GM23248 (cell line): ENCODE measurements at places on chromosomes 6 and 20. TPM values are rescaled to one million over a fixed set of nuclear protein-coding genes. Genes with fewer than 3 reads are reported as not detected.
A peak's percentile ranks its signal among the peaks of the same experiment; 100 is the strongest.

SRF gene
- 23.5 and 29.6 TPM in 2 replicates for total RNA-seq

TRIM15 gene
- total RNA-seq, result not detected in 2 replicates

UBD gene
- total RNA-seq, result not detected in 2 replicates

PLA2G7 gene
- not detected in 2 replicates for total RNA-seq

SULF2 gene
- total RNA-seq, result 5.6 and 10.5 TPM in 2 replicates

TRDN gene
- total RNA-seq, result not detected in 2 replicates

DACT2 gene
- total RNA-seq, result not detected in 2 replicates

CDH4 gene
- 3.9 and 4.4 TPM in 2 replicates for total RNA-seq

DNA sequence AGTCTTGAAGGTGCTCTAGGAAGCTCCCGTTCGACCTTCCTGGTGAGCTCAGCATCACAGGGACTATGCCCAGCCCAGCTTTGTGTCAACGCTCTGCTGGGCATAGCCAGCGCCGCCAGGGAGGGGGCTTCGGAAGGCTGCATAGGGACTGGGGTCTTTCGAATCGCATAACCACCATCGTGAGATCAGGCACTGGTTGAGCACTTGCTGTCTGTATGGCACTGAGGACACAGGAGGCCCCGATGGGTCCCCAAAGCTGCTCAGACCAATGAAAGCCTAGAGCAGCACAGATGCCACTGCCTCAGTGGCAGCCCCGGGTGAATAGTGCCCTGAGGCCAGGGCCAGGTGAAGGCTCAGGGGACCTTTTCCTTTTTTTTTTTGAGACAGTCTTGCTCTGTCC, 96.7 kb downstream of the TAF4 start:
- no peak for DNase-seq

- DNase-seq, result no peak
Observed at GRCh38 chr6:145818796-145819195, 4.2 kb upstream of the FBXO30 start.

DNA sequence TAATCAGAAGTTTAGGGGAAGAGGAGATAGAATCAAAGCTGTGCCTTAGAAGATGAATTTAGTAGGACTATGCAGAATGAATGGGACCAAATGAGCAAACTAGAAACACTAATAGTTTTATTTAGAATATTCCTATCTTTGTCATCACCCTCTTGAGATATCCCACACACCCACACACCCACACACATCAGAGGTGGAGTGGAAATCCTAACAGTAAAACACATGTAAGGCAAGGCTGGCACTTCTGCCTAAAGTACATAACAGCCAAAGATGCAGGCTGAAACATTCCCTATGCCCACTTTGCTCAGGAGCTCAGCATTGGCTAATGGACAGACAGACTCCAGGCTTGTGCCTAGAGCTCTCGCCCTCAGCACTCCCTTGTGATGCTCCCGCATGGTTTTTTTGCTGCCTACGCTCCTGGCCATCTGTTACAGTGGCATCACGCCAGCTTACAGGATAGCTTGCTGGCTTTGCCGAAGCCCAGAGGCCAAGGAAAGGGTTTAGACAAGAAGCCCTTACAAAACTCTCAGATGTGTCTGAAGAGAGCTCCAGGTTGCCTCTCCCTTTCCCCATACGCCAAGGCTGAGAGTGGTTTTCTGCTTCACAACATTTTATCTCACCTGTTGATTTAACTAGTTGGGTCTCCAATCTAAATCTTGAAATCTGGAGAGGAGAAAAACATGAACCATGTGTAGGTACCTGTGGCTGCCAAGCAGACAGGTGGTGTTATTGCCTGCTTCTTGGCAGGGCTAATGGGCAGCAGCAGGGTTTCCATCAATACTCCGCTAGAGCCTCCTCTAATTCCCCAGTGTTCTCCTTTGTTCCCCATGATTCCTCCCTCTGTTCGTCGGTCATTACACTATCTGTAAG, 282.6 kb upstream of the ID4 start:
- DNase-seq, result peak; percentile 48

DNA sequence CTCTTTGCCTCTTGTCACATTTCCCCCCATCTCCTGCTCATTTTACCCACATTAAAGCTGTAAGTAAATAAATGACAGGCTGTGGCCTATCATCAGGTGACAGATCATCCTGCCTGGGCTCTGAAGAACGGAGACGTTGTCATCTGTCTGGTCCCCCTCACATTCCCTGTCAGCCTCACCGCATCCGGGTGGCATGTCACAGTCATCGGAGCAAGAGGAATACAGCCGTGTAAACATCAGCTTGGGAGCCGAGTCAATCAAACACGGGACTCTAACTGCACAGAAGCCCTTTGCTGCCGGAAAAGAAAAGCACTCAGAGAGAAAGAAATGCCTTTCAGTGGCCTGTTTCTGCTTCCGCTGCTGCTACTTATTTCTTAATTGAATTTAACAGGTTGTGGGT, 371.9 kb upstream of the ID4 start:
- no peak for DNase-seq

- no peak for DNase-seq
Observed at GRCh38 chr20:19937651-19938420, 79.3 kb upstream of the NAA20 start.

DNA sequence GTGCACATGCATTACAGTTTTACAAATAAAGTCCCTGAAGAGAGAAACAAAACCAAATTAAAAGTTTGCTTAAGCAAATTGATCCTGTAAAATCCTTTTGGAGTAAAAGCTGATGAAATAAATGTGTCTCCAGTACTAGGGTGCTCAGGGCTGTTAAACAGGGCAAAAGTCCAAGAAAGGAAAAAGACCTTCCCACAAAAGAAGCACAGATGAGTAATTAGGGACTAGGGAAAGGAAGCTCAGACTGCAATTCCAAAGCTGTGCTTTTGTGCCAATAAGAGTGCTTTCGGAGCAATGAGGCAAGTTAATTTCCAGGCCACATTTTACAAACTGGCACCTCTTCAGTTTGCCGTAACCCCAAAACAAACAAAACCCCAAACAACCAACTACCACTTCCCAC, 10.4 kb upstream of the RNF182 start:
- DNase-seq, result no peak

GRCh38 chr6:3266170-3266569, 7.4 kb downstream of the PSMG4 start:
- no peak for DNase-seq

DNA sequence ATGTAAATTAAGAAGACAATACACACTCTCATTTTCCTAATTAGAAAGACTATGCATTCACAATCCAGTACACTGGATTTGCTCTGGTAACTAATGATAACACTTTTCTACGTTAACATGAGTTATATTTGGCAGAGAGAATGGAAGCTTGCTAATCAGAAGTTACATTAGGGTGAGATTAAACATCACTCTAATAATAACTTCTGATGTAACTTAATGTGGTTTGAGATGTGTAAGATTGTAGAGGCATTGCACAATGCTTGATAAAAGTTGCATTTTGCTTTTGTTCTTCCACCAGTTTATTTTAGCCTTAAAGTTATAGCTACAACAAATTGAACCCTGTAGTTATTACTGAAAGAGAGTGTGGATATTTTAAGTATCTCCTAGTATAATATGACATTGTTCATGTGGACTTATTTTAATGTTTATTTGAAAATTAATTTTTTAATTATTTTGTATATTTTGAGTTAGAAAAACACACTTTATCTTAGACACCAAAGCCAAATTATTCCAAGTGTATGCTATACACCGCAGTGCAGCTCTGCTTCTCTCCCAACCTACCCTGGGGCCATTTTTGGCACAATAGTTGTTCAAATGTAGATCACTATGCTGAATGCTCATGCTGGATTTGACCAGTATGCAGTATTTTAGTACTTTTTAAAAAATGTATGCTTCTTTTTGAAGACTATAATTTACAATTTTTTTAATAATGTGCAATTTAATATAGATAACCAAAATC, 143.2 kb downstream of the SLC16A10 start:
- peak; percentile 87 for DNase-seq

DNA sequence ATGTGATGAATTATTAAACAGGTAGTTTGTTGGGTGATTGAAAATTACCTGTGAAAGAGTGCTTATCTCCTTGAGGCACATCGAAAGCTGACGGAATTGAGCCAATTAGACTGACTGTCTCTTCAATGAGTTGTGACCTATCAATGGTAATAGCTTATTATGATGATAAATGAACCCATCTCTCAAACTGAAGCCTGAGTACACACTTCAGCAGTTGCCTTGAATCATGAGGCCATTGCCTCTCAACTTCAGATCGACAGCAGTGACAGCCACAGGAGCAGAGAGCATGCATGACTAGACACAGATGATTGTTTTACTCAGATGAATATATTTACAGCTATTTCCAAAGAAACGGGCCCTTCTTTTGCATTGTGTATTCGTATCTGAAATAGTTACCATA, 323.9 kb downstream of the LAMA2 start:
- no peak for DNase-seq

DNA sequence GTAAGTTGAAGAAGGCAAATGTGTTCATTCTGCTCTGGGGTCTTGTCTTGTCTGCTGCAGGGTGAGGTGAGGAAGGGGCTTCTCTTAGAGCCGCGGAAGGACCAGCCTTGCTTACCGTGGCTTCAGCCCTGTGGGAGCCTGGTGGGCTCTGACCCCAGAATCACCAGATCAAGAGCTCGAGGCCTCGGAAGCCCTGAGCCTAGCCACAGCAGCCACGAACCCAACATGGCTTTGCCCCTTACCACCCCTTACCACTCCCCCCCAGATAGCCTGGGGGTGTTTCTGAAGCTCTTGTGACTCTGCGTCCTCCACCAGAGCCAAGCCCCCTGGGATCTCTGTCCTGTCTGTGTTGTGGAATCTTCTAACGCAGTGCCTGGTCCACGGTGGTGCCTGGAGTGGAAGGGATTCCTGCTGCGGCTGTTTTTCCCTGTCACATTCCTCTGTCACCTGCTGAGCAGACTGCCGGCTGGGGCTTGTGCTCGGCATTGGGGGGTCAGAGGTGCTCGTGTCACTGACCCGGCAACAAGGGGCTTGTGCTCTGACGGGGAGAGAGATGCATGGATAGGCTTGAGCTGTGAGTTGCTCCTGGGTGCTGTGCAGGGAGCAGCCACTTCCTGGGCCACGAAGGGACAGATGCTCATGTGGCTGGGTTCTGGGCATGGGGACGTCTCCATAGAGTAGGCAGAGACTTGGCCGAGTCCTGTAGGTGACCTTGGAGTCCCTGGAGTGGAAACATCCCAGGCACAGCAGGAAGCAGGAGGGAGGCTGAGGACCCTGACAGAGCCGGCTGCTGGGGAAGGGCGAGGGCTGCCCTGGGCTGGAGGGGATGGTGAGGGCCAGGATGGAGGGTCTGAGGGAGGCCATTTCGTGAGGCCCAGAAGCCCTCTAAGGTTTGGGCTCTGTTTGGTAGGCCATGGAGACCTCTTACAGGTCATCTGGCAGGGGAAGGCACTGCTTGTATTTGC, 316.0 kb downstream of the QKI start:
- no peak for DNase-seq

DNA sequence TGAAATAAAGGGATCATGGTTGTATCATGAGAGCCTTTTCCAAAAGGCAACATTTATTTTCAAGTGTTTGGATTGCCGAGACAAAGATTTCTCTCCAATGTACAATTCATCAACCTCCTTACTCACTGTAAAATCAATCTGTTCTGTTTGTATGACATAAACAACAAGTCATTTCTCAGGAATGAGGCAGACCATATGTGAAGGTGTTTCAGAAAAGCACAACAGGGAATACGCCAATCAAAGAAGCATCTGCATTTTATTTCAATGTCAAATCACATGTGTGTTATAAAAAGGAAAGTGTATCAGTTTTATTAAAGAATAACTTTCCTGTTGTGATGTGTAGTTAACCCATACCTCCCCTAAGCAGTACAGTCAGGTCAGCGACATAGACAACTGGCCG, 653.7 kb downstream of the TFAP2A start:
- no peak for DNase-seq

- peak; percentile 98 for DNase-seq
Observed at GRCh38 chr6:4313044-4313686, 177.8 kb upstream of the ECI2 start.

- peak; percentile 84 for DNase-seq
Observed at GRCh38 chr6:127457456-127458064, 1.6 kb downstream of the KIAA0408 start.

GRCh38 chr20:53660947-53661381, 67.3 kb upstream of the ZNF217 start:
- peak; percentile 41 for DNase-seq

- no peak for DNase-seq
Observed at GRCh38 chr6:166419286-166419685, 36.5 kb upstream of the MPC1 start.

DNA sequence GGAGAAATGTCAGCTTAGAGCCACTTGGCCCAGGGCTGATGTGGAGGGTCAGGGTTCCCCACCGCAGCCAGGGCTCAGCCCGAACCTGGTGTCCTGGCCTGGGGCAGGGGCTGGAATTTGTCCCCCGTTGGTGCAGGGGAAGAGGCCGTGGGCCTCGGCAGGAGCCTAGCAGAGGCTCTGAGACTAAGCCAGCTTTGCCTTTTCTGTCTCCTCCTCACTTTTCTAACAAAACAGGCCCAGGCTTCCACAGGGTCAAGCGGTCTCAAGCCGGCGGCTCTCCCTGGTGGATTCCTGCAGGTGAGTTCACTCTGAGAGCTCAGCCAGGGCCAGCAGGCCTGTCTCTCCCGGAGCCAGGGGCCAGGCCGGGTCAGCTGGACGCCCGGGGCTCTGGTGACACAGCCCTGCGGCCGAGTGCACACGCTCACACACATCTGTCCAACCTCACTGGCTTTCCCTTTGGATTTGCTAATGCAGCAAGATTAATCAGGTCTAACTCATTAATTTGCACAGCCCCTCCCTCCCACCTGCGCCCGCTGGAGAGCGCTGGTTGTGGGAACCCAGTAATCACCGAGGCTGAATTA, 2.9 kb upstream of the CHRNA4 start:
- DNase-seq, result no peak

DNA sequence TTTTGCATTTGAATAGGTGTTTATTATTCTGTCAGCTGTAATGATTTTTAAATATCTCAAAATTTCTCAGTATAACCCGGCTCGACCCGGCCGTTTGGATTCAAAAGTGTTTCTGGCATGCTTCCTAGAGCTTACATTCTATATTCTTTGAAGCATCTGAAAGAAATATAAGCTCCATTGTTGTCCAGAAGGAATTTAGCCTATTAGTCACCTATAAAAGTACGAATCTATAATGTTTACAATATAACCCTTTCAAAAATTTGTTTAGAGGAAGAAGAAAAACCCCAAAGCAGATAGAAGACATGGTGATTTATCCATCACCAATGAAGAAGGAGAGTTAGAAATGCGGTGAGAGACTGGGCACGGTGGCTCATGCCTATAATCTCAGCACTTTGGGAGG, 22.3 kb upstream of the HECA start:
- no peak for DNase-seq

GRCh38 chr6:101961357-101961756, 567.8 kb downstream of the GRIK2 start:
- no peak for DNase-seq
